ENCODE measurements at places on chromosomes 5 and 9. TPM values are rescaled to one million over a fixed set of nuclear protein-coding genes. Genes with fewer than 3 reads are reported as not detected.

- DNase-seq = no peak
These were observed 97.6 kb upstream of the GRHPR start for GRCh38 chr9:37324691-37325490.

- DNase-seq = peak; percentile 12
These were observed 39.8 kb upstream of the ANGPTL2 start for GRCh38 chr9:127162046-127162863.

DNA sequence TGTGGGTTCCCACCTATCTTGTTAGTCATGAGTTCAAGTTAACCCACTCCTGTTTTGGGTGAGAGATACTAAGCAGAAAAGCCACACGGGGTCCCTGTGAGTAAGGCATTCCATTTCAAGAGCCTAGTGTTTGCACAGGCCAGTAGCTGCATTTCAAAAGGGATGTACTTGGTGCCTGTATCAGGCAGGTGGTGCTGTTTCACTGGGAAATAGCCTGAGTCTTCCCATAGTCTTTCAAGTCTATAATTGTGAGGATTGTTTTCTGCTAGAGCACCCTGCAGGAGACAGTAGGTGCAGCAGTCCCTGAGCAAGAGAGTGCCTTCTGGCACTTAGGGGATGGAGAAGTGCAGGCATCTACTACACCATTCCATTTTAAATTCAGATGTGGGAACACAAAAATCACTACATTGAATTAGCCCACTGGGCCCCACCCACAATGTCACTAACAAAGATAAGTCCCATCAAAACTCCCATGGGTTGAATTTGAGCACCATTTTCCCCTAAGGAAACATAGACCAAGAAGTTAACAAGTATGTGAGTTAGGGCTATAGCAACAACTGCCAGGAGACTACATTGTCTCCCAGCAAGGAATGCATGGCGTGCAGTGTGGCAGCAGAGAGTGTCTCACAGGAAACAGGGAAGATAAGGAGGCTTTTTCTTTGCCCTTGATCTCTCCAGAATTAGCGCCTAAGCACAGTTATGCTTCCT, 263.2 kb downstream of the COX7C start:
- peak; percentile 43 for DNase-seq

GRCh38 chr5:122704247-122705036, 70.4 kb upstream of the SNX2 start:
- no peak for DNase-seq

- DNase-seq = no peak
These were observed 394.0 kb upstream of the KLF4 start for GRCh38 chr9:107883496-107884124.

- DNase-seq = no peak
These were observed 24.8 kb downstream of the GKAP1 start for GRCh38 chr9:83792746-83793145.

- peak; percentile 54 for DNase-seq
These were observed 5.4 kb upstream of the HBEGF start for GRCh38 chr5:140351609-140352334.

DNA sequence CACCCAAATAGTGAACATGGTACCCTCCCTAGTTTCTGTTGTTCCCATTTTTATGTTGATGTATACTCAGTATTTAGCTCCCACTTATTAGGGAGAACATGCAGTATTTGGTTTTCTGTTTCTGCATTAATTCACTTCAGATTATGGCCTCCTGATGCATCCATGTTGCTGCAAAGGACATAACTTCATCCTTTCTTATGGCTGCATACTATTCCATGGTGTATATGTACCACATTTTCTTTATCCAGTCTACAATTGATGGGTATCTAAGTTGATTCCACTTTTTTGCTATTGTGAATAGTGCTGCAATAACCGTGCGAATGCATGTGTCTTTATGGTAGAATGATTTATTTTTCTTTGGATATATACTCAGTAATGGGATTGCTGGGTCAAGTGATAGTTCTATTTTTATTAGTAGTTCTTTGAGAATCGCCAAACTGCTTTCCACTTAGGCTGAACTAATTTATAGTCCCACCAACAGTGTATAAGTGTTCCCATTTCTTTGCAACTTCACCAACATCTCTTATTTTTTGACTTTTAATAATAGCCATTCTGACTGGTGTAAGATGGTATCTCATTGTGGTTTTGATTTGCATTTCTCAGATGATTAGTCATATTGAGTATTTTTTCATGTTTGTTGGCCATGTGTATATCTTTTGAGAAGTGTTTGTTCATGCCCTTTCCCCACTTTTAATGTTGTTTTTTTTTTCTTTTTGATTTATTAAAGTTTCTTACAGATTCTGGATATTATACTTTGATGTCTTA, 79.6 kb downstream of the SMIM15 start:
- DNase-seq = no peak

DNA sequence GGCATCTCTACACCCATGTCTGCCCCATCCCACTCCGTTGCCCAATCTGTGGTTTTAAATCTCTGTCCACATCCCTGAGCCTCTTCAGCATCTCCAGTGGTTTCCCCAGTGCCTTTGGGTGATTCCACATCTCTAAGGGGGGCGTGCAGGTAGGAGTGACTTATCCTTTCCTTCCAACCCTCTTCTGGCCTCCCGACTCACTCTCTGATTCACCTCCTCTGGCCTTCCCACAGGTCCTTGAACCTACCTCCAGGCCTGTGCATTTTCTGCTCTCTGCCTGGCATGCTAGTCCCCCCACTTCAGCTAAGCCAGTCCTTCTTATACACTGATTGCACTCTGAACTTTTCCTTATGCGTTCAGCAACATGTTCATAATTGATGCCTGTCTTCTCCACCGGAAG, 99.0 kb downstream of the RALGPS1 start:
- no peak for DNase-seq

- DNase-seq = no peak
These were observed 125.5 kb downstream of the STARD4 start for GRCh38 chr5:111386832-111387162.

DNA sequence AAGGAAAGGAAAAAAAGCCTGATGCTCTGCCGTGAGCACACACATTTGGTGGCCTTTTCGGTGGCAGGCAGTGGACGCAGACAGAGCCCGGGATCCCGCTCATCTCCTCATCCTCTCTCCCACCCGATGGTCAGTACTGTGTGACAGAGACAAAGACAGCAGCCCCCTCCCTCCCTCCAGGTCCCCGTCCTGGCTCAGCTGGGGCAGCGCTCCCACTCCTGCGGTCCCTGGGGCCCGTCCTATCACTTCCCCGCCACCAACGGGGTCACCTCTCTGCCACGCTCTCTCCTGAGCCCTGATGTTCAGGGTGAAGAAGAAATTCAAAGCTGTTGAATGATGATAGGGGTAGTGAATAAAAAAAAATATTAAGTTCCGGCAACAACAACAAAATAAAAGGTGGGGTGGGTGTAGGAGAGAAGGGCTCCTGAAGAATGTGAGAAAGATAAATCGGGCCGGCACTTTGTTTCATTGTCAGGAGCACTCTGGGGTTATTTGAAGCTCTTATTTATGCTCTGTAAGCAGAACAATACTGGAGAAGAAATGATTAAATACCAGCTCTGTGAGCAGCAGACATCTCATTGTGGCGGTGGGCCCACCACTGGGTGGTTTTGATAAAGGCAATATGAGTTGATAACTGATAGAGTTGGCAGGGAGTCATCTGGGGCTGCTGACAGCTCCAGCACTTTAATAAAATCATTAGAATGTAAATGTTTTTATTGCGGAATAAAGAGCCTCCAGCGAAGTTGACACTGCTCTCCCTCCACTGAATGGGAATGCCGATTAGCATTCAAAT, 417.7 kb downstream of the IRX1 start:
- no peak for DNase-seq

DNA sequence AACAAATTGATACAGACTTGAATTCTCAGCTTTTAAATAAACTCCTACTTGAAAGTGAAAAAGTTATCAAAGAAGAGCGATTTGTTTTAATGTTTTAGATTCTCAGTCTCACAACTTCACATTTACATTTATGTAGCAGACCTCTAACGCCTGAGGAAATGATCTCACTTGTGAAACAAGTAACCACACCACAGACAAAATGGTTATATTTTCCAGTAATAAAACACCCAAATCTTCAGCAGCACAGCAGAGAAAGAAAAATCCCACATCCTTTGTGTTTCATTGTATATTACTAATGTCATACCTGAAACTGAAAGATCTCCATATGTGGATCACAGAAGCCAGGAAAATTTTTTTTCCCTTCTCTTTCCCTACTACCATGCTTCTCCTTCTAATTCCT, 29.8 kb upstream of the GZMA start:
- DNase-seq = no peak

DNA sequence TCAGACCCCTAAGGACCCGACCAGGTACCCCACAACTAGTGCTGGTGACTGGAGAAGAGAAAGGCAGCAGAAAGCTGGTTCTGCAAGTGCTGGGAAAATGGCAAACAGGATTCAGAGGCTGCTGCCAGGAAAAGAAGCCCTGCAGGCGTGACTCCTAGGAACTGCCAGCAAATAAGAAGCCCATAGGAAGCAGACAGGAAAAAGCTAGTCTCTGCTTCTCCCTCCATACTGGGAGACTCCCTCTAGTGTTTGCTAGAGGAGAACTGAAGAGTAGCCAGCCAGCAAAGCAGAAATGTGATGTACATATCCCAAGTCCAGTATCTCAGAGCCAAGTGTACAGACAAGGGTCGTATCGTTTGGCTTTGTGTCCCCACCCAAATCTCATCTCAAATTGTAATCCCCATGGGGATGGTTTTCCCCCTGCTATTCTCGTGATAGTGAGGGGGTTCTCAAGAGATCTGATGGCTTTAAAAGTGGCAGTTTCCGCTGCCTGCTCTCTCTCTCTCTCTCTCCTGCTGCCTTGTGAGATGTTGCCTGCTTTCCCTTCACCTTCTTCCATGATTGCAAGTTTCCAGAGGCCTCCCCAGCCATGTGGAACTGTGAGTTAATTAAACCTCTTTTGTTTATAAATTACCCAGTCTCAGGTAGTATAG, 38.1 kb upstream of the TUSC1 start:
- DNase-seq = peak; percentile 49

GRCh38 chr5:68240202-68240601, 24.6 kb downstream of the PIK3R1 start:
- no peak for DNase-seq

Gene IQGAP2
- total RNA-seq = not detected

DNA sequence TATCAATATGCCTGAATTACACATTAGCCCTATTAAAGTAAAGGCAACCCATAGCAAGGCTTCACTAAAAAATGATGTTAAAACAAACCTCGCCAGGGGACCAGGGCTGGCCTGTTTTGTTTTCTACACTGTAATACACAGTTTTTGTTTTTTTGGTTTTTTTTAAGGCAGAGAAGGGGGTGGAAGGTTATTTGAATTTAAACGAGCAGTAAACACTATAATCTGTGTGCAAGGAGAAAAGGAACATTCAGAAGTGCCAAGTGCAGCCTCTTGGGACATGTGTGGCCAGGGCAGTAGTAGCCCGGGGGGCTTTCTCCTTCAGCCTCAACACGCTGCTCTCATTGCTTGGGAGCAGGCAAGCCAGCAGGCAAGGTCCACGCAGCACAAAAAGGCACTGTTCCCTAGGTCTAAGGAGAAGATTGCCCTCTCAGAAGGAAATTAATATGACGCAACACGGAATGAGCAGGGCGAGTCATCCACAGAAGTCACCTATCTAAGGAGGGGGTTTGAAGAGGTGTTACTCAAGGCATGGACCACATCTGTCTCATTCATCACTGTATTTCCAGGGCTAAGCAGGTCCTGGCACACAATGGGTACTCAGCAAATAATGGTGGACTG, 16.2 kb downstream of the SIL1 start:
- no peak for DNase-seq

Gene ADAMTS13
- total RNA-seq = 11.1 TPM

Gene SHLD3
- total RNA-seq = 1.9 TPM

DNA sequence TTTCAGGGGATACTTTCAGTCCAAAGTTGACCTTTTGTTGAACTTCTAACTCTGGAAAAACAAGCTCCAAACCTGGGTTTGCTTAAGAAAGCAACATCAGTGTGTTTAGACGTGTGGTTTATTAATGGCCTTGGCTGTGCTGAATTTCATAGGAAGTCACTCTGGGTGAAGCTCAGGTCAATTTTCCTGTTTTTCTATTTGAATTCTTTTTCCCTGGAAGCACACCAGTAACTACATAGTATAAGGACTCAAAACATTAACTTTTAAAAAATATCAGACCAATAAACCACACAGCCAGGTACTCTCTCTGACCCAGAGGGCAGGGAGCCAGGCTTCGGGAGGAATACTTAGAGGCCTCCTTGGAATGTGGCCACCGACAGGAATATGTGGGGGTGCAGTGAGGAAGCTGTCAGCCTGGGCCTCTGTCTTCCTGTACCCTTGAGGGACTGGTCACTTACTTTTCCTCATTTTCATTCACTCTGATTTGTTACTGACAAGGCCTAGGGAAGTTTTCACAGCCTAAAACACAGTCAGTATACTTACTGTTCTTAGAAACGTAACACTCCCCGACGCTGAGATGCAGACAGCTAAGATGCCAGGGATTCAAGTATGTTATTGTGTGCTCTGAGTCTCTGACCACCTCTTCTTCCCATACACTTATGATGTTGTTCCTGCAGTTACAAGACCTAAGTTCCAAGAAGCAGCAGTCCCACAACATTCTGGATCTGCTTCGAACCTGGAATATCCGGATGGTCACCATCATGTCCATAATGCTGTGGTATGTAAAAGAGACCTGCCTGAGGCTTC, 18.9 kb downstream of the SLC22A5 start:
- DNase-seq = peak; percentile 53

Gene SPATA31C1
- not detected for total RNA-seq

DNA sequence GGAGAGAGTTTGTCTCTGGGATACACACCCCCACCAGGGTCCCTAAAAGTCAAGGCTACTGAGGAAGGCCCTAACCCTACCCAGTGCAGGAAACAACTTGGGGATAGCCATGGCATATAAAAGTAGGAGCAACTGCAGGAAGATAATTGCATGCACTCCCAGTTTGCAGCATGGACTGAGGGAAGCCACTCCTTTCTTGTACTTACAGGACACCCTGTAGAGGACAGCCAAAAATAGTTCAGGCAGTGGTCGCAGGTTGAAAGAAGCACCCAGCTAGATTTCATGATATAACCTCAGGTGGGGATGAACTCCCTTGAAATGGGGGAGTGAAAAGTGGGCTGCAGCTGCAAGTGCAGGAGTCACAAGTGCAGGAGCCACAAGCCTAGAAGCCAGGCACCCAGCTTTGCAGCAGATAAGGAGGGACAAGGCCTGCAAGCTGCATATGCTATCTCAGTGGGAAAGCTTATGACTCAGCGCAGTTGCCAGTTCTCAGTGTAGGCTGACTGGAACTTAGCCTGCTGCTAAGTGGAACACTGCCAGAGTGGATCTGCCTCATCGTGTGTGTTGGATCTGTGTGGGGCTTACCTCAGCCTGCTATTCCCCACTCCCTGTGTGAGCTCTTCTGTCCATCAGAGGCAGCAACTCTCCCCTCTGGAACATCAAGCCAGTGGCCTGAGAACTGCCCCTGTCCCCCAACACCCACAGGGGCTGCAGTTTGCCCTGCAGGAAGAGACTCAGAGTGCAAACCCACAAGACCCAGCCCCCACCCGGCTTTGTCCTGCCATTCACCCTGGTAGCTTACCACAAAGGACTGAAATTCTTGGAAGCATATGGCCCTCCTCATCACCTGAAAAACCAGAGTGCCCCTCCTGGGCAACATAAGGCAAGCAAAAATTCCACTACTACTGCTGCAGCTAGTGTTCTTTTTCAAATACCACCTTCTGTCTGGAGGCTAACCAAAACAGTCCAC, 42.7 kb downstream of the CYLC2 start:
- no peak for DNase-seq

Gene SH3TC2
- 38.8 TPM for total RNA-seq

Gene HSD17B3
- total RNA-seq = 0.38 TPM

Gene TLR4
- 0.28 TPM for total RNA-seq

- no peak for DNase-seq
These were observed 104.6 kb downstream of the CDK5RAP2 start for GRCh38 chr9:120475341-120475740.

- no peak for DNase-seq
These were observed 814 bp downstream of the KIF12 start for GRCh38 chr9:114098021-114098935.

Gene GRIA1
- total RNA-seq = not detected

Gene SYK
- total RNA-seq = 32.1 TPM

Data from PC-9 (cell line).